Effector CD8-positive, alpha-beta T cell (primary cell): ENCODE measurements at places on chromosomes 2 and 18.

DNA sequence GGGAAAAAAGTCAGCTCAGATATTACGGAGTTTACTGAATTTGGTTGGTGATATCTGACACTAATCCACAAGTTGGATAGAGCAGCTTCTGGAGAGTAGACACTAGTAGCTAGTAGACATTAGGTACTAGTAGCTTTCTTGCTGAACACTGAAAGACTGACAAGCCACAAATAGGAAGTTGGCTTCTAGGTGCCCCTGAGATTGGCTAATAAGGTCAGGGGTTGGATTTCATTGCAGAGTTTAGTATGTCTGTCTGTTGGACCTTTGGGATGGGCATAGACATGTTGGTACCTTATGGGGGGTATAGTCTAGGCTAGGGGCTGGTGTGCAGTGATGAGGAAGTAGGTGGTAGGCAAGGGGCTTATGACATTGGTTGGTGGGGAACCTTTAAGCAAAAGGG, 164.9 kb upstream of the LRRTM1 start:
- DNase-seq, result no peak

GRCh38 chr2:215577356-215577755, 141.5 kb upstream of the FN1 start:
- DNase-seq, result no peak

- no peak for DNase-seq
These were observed 68.6 kb downstream of the APLF start for GRCh38 chr2:68536000-68536399.

- no peak for DNase-seq
These were observed 14.7 kb downstream of the HDAC4 start for GRCh38 chr2:239386001-239386670.

- no peak for DNase-seq
These were observed 26.1 kb downstream of the KIF5C start for GRCh38 chr2:148901142-148901541.

DNA sequence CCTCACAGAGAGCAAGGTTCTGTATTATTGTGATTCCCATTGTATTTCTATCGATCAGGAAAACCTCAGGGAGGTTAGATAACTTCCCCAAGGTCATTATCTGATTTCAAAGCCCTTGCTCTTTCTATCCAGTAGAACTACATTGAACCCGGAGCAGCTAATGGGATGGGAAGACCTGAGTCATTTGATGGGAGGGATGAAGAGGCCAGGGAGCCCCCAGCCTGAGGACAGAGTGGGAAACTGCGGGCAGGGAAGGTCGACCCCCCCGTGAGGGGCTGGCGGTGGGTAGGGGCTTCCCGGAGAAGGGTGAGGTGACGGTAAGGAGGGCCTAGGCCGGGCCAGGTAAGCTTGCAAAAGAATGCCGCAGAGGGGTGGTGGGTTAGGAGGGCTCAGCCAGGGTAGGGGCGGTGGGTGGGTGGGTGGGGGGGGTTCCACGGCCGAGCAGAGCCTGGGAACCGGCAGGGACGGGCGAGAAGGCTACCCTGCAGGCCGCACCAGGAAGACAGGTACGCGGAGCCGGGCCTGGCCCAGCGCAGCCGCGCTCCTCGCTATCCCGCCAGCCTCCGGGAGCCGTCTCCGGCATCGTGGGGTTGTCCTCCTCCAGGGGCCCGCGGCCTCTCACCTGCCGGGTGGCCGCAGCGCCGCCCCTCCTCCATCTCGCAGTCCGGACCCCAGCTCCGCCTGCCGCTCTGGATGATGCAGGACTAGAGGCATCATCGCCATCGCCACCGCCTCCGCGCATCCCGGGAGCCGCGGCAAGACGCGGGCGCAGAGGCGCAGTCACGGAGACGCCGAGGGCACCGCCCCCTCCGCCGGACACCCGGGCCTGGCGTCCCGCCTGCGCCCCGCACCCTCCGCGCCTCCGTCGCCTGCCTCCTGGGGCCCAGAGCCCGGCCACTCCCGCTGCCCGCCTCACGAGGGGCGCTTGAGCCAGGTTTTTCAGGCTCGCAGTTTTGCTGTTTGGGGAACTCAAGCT, at the start of gene GPR75:
Gene GPR75 (minus strand): TSS at position 762 of the 976 bp plus-strand sequence. CDS start 5,211 bp downstream, outside the sequence.
- DNase-seq, result no peak

- DNase-seq, result no peak
These were observed 70.3 kb upstream of the SNTG2 start for GRCh38 chr2:880201-880970.

DNA sequence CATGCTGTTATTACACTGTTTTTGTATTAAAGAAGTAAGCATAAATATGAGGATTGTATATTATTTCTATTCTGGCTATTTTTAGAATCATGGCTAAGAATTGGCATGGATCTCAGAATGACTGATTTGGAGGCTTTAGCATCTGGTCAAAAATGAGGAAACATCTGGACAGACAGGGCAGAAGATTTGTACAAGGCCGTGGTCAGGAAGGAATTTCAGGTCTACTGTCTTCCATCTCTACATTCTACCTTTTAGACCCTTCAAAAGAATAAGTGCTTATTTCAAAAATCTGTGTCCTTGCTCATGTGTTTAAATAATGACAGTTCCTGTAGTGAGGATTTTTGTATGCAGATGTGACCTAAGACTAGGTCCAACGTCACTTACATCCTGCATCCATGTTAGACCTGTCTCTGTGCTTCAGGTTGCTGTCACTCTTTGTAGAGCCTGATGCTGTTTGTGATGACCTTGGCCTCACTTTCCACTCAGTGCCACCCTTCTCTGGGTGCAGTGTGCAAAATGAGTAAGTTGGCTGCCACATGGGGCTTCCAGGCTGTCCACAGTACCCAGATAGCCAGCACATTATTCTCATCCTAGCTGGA, 54.7 kb upstream of the B3GNT2 start:
- DNase-seq, result no peak

GRCh38 chr2:142981756-142982155, 104.3 kb downstream of the KYNU start:
- no peak for DNase-seq

GRCh38 chr2:173739006-173739405, 226.2 kb downstream of the SP3 start:
- DNase-seq, result no peak

- no peak for DNase-seq
These were observed 315.4 kb downstream of the ETAA1 start for GRCh38 chr2:67712484-67712883.

DNA sequence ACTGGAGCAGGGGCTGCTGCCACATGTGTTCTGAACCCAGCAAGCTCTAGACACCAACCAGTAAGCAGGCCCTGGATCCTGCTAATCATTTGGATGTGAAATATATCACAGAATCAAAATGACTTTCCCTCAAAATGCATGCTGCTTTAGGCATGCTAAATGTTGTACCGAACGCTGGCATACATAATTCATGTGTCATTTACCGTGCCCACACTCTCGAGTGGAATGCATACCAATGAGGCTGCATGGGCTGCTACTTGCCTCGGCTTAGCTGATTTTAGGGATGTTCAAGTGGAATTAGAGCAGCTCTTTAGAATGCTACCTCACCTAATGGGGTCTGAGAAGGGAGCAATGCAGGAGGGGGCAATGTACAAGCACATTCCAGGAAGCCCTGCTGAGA, 509.6 kb upstream of the RAB6C start:
- no peak for DNase-seq

DNA sequence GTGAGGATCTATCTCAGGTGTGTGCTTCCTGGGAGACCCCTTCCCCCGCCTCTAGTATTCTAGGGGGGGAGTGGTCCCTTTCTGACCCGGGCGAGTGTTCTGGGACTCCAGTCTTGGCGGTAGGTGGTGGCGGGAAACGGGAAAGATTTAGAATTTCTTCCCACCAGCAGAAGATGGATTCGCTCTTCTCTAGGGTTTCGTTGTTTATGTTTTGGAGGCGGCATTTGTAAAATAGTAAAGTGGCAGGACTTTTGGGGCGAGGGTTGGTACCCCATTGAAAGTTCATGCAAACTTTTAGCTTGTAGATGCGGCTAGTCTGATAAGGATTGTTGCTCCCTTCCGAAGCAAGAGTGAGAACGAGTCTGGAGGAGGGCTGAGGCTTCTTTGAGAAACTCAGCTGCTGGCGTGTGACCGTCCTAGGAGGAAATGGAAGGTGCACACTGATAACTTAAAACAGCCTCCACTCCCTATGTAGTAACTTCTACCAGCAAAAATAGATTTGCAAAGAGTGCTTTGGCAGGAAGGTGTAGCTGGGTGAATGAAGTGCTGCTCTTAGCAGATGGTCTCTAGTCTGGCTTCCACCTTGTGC, 412 bp downstream of the GPD2 start:
- DNase-seq, result no peak

DNA sequence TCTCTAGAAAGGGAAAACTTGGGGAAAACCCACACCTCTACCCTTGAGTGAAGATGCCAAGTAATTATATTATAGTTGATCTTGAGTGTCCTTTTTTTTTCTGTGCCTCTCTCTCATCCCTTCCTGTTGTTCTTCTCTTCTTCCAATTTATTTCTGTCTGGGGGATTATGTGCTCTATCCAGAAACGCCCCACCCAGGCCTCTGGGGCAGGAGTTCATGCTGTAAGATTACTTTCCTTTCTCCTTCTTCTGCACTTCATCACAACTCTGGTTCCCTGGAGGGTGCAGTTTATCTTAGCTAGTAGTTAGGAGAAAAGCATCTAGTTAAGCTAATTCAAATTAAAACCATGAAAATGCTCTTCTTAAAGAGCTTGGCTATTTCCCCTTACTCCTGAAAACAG, 30.3 kb upstream of the DNAJC27 start:
- no peak for DNase-seq

GRCh38 chr2:226692521-226693126, 107.0 kb downstream of the IRS1 start:
- no peak for DNase-seq
